ENCODE measurements at places on chromosomes 5 and 9. TPM values are rescaled to one million over a fixed set of nuclear protein-coding genes. Genes with fewer than 3 reads are reported as not detected.

DNA sequence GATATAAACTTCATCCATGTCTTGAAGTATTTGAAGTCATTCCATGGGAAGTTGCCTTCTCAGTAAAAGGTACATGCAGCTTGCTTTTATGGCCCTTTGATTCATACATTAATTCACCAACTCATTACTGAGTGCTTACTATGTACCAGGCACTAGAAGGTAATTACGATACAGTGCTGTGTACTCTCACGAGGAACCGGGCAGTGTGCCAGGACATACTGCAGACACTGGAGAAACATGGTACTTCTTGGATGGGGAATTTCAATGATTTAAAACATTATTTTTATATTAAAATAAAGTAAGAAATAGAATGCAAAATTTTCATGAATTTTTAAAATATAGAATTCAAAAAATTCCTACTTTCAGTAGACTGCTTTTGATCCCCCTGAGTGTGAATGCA, 71.4 kb upstream of the WDR41 start:
- no peak for DNase-seq

DNA sequence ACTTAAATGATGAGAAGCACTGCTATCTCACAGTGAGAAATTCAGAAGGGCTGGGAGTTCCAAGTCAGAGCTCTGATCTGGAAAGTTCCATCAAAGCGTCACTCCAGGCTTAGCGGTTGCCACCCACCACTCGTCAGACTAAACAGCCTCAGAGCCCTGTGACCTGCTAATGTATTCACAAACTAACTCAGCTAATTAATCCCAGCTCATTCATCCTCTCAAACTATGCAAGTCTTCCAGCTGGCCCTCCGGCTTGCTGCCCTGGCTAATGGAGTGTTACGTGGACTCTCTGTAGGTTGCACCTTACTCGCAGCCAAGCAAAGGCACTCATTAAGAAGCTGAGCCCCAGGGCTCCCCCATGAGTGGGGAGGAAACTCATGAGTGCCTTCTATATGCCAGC, 82.2 kb upstream of the GABRP start:
- DNase-seq, result no peak

- no peak for DNase-seq
Observed at GRCh38 chr9:7146582-7146981, 388.8 kb downstream of the KDM4C start.

GRCh38 chr5:129909225-129909624, 5.0 kb downstream of the CHSY3 start:
- no peak for DNase-seq

GRCh38 chr5:147626464-147626863, 116.6 kb upstream of the DPYSL3 start:
- no peak for DNase-seq

- no peak for DNase-seq
Observed at GRCh38 chr5:94670726-94671125, 52.3 kb downstream of the SLF1 start.

The ADAMTS13 gene
- 9.3 TPM for polyA plus RNA-seq

The PCDHB4 gene
- polyA plus RNA-seq, result 1.5 TPM

The C5orf15 gene
- 141 TPM for polyA plus RNA-seq

The PCDHGB7 gene
- polyA plus RNA-seq, result 16.1 TPM

The ERBIN gene
- 91.9 TPM for polyA plus RNA-seq

The GRM6 gene
- polyA plus RNA-seq, result 0.56 TPM

Data from right renal pelvis (tissue), 4 donors.